Kasumi-1 (cell line): ENCODE measurements at places on chromosomes 11 and 22.

DNA sequence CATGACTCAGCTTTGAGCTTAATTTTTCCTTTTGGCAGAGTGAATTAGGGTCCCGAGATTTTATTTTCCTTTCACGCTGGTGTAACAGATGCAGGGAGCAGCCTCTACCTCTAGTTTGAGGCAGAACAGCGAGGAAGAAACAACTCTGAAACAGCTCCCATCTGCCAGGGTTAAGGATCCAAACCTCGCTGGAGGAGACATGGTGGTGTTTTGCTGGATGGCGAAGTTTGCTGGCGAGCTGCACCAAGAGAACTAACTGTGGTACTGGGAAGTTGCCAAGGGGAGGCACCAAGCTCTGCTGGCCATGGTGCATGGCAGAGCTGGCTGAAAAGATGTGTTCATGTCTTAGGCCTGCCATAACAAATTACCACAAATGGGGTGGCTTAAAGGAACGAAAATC lies 7.6 kb upstream of the ALKBH3 start:
- no peak for DNase-seq

DNA sequence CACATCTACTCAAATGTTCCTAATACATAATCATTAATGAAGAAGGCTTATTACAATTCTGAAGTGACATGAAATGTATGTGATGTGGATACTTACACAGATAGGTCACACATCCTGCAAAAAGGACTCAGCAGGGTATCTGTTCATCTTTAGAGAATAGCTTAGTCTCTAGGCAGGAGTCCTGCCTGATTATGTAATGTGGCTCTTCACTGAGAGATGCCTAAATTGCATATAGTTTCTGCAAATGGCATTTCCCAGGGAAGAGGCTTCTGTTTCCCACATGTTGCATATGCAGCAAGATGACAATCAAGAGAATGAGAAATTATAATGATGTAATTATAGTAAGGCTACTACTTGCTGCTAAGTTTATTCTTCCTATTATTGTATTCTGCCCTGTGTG lies 58.8 kb upstream of the SLC36A4 start:
- DNase-seq: no peak

GRCh38 chr22:38203855-38204514 lies 2.2 kb downstream of the MAFF start:
- DNase-seq: peak; percentile 30

GRCh38 chr22:33300165-33300564 lies 242.0 kb upstream of the SYN3 start:
- no peak for DNase-seq

GRCh38 chr11:61966734-61967115 lies 709 bp downstream of the FTH1 start:
- DNase-seq: peak; percentile 16

DNA sequence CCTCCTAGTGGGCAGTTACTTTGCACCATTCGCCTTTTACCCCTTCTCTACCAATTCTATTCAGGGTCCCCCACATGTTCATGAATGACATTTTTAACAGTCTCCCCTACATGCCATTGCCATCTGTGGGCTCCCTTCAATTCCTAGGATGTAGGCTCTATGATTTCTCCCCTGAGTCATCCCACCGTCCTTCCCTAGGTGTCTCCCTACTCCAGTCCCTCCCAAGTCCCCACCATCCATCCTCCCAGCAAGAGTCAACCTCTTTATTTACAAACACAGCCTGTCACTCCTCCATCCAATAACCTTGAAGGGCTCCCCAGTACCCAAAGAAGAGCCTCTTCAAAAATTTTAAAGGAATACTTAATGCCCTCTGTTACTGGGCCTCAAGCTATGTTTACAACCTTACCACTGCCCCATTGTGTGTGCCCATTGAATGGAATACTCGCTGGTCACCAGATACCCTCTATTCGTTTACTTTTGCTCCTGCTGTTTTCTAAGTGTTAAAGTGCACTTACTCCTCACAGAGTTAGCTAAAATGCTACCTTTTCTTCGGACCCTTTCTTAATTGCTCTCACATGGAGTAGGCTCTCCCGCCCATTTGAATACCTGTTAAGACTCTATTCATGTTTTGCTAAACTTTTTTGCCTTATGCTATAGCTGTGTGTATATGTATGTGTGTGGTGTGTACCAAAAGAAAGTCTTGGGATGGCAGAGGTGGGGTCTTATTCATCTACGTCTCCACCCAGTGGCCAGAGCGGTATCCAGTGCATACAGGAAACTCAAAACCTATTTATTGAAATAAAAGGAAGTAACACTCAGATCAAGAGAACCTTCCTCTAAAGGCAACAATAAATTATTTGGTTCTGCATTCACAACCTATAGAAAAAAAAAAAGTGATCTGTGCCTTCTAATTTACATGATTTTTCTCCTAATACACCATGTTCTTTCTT lies 235.8 kb upstream of the CCDC90B start:
- peak; percentile 11 for DNase-seq

GRCh38 chr22:44080936-44081861 lies 57.1 kb downstream of the PARVB start:
- peak; percentile 58 for DNase-seq

DNA sequence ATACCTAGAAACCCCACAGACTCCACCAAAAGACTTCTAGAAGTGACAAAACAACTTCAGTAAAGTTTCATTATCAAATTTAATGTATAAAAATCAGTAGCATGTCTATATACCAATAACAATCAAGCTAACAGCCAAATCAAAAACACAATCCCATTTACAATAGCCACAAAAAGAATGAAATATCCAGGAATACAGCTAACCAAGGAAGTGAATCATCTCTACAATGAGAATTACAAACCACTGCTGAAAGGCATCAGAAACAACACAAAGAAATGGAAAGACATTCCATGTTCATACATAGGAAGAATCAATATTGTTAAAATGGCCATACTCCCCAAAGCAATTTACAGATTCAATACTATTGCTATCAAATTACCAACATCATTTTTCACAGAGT lies 46.0 kb downstream of the PRCP start:
- no peak for DNase-seq

DNA sequence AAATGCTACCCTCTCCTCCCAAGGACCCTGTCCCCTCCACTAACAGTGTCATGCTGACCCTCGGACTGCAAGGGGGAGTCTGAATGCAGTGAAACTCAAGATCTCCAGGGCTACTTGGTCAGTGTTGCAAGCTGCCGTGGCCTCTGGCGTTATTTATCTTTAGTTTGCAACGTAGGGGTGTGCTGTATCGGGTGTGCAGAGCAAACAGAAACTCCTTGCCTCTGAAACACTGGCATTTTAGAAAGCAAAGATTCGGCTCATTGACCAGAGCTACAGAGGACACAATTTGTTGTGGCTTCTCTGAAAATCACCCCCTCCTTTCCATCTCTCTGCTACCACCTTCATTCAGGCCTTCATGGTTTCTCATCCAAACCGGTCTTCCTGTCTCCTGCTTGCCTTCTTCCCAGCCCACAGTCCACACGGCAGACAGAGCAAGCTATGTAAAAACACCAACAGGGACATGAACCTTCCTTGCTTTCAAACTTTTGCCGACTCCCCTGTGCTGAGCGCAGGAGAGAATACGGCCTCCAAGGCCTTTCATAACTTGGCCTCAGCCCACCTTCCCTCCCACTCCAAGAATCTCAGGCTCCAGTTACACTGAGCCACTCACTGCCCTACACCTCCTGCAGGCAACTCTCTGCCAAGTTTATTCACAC lies 14.9 kb downstream of the FZD4 start:
- DNase-seq: no peak

DNA sequence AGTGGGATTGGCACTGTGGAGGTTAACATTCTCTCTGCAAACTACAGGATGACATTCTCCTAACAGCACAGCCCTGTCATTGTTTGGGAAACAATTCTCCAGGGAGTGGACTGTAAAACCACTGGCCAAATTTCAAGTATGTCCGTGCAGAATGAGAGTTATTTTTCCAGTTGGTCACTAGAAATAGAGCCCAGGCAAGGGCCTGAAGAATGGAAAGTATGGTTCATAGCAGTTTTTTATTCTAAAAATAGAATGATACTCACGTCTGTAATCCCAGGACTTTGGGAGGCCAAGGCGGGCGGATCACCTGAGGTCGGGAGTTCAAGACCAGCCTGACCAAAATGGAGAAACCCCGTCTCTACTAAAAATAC lies 39.0 kb upstream of the CD44 start:
- DNase-seq: no peak

GRCh38 chr11:2612884-2613571 lies 86.8 kb downstream of the KCNQ1OT1 start:
- DNase-seq: no peak

GRCh38 chr22:21633481-21633880 lies 921 bp downstream of the CCDC116 start:
- DNase-seq: no peak

DNA sequence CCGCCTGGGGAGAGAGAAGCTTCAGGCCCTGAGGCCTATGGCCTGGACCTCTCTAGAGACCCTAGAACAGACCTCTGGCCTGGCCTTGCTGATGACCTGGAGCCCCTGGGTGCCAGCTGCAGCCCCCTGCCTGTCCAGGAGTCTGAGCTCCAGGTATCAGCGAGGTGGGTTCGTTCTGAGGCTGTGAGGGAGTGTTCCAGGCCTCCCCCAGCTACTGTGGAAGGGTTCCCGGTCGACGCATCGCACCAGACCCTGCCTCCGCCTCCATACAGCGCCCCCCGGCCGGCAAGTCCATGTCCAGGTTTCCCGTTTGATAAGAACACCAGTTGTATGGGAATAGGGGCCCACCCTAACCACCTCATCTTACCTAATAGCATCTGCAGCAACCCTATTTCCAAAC lies 111.1 kb downstream of the KCNQ1 start:
- no peak for DNase-seq

- DNase-seq: no peak
These were observed 119.8 kb downstream of the CSTPP1 start for GRCh38 chr11:47056261-47056915.

GRCh38 chr11:124837491-124837856 lies 27.8 kb upstream of the ROBO3 start:
- peak; percentile 69 for DNase-seq

GRCh38 chr22:23264610-23265367 lies 84.5 kb downstream of the BCR start:
- no peak for DNase-seq

GRCh38 chr11:93005239-93005638 lies 35.8 kb downstream of the MTNR1B start:
- DNase-seq: no peak

GRCh38 chr22:40123387-40123786 lies 54.3 kb upstream of the TNRC6B start:
- DNase-seq: no peak

DNA sequence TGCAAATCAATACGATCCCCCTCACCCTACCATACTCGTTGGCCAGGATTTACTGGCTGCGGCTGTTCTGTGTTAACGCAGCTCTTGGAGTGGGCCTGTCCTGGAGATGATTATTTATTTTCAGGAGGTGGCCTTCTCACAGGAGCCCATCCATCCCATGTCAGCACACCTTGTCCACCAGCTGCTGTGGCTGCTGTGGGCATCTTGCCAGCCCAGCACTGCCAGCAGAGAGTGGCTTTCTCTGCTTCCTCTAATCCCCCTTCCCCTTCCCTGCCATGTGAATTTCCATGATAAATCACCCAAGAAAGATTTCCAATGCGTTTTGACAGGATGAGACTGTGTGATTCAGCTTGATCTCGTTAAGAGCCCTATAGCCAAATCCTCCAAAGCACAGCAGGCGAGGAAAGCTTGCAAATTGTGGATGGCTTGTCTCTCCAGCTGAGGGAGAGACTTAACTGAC lies 309.1 kb upstream of the C11orf87 start:
- DNase-seq: no peak

GRCh38 chr11:120137611-120138521 lies at the start of gene TRIM29:
Gene TRIM29 (minus strand): TSS chr11:120138113. CDS start chr11:120138031, 82 bp downstream.
- no peak for DNase-seq

GRCh38 chr11:13868710-13869397 lies 93.7 kb upstream of the SPON1 start:
- DNase-seq: no peak

GRCh38 chr22:27518531-27519340 lies 282.8 kb downstream of the MN1 start:
- DNase-seq: no peak

DNA sequence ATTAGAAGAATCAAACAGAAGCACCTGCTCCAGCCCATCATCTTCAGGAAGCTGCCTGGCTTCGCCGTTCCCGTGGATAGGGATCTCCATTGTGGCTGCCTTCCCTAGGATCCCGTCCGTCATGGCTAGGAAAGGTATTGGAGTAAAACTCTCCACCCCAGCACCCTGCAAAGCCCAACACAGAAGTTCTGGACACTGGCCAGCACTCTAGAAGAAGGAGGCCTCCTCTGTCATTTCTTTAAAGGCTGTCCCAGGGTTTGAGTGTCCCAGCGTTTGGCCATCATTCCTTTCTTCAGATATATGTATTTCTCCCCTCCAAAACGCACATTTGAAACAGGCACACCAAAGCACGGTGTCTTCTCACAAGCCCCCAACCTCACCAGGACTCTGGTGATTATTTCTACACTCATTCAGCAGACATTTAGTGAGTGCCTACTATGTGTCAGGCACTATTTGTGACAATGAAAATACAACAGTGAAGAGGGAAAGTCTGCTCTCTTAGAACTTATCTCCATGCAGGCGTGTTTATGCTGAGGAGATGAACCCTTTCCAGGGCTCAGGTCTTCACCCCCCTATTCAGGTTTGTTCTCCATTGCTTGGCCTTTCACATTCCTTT lies 724 bp downstream of the ARFIP2 start:
- no peak for DNase-seq

DNA sequence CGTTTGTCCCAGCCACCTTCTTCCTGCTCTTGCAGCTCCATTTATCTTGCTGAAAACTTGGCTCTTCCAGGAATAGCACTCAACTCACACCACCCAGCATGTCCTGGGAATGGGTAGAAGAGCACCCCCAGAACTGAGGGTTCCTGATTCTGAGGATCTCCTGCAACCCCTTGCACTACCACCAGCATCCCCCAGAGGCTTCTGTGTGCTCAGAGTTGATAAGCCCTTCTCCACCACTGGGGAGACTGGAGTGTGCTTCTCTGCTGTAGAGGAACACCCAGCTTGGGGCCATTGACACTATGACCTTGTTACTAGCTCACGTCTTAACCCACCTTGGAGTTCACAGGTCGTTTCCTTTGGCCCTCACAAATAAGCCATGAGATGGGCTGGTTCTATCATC lies 121.0 kb downstream of the GRIK4 start:
- DNase-seq: no peak
